ENCODE measurements at places on chromosomes 7 and 10. TPM values are rescaled to one million over a fixed set of nuclear protein-coding genes. Genes with fewer than 3 reads are reported as not detected.
A peak's percentile ranks its signal among the peaks of the same experiment; 100 is the strongest.

- no peak for DNase-seq
Measured at GRCh38 chr7:153245809-153246208, 486.3 kb downstream of the ACTR3B start.

DNA sequence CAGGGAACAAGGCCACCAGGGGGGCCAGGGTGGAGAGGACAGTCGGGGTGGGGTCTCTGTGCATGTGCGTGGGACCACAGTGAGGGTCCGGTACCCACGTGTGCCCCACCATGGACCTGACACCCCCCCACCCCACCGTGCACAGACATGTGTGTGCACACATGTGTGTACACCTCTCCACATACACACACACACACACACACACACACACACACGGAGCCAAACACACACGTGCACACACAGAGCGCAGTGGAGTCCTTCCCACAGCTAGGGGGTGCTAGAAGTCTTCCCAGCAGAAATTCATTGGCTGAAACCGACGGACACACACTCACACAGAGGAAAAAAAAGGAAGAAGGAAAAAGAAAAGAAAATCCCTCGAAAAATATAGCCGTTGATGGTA is 42.8 kb upstream of the GNA12 start:
- DNase-seq, result peak; percentile 37

The STAM gene
- 55.0 TPM for total RNA-seq

- no peak for DNase-seq
Measured at GRCh38 chr10:75400771-75401568, 594 bp downstream of the ZNF503 start.

- no peak for DNase-seq
Measured at GRCh38 chr7:47757921-47758411, 176.1 kb upstream of the TNS3 start.

DNA sequence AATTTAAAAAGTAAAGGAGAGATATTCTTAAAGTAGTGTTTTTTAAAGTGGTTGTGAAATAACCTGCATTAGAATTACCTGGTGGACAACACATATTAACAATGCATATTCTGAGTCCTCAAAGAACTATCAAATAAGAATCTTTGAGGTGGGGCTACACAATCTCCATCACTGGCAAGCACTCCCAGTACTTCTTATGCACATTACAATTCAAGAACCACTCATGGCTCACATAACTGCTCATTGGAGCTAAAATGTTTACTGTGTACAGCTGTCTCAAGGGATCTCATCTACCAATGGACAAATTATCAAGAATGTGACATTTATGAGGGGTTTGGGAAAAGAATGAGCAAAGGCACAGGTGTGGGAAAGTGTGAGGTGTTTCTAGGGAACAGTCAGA is 692.0 kb downstream of the PHTF2 start:
- no peak for DNase-seq

- DNase-seq, result no peak
Measured at GRCh38 chr10:126110489-126111180, 214.3 kb downstream of the FANK1 start.

GRCh38 chr7:107782374-107782773 is 20.6 kb downstream of the SLC26A3 start:
- DNase-seq, result no peak

Measured in urinary bladder (tissue), 4 donors.